ENCODE measurements at places on chromosomes 11 and 22.

DNA sequence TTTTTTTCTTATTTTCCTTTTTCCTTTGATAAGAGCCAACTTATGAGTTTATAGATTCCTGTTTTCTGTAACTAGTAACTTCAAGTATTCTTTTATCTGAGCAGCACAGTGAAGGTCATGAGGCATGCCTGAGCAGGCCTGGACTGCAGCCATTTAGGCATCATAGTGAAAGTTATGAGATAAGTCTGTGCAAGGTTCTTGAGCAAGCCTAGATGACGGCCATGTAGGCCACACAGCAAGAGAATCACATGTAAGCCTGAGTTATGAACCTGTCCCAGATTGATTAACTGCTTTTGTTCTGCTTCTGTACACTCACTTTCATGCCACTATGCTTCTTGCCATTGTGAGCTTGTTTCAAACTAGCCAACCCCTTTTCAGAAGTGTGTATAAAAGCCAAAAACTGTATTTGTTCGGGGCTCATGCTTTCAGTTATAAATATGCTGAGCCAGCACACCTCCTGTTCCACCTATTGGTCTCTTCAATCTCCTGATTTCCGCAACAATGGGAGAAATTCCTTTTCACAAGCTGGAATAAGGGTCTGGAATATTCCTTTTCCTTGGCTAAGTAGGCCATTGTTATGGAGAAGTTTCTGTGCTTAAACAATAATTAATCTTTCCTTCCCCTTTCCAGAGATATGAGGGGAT, 745.7 kb downstream of the FAM181B start:
- no peak for DNase-seq

DNA sequence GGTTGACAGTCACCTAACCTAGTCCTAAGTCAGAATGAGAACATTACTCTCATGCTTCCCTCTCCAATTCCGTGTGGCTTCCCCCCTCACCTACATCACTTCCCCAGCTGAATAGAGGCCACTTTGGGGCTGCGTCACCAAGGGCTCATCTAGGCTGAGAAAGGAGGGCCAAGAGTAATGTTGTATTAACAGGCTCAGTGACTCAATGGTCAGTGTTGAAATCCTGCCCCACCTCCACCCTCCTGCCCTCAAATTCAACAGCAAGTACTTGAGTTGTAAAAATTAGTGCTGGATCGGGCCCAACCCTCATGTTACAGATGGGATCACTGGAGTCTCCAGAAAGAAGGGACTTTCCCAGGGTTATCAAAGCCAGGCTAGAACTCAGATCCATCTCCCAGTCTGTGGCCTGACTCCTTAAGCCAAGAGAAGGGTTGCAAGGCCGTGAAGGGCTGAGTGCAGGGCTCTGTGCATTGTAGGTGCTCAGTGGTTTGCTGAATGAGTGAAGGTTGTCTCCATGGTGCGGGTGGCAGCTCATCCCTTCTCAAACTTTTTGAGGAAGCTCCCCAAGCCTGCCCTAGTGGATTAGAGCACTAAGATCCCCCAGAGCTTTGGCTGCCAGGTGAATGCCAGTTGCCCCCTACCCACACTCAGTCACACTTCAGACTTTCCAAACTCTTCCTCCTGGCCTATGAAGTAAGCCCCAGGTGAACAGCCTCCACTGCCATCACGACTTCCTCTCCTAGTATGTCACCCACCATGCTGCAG, 3.2 kb downstream of the DGAT2 start:
- no peak for DNase-seq

- DNase-seq = no peak
Observed at GRCh38 chr11:11697796-11698195, 76.0 kb upstream of the GALNT18 start.

DNA sequence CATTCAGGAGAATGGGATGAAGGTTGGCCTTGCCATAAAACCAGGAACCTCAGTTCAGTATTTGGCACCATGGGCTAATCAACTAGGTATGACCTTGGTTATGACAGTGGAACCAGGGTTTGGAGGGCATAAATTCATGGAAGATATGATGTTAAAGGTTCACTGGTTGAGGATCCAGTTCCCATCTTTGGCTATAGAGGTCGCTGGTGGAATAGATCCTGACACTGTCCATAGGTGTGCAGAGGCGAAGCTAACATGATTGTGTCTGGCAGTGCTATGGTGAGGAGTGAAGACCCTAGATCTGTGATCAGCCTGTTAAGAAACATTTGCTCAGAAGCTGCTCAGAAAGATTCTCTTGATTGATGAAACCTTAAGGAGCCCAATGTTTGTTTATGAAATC, 5.7 kb downstream of the NF2 start:
- no peak for DNase-seq

GRCh38 chr11:34519595-34520235, 6.1 kb upstream of the ELF5 start:
- DNase-seq = no peak

DNA sequence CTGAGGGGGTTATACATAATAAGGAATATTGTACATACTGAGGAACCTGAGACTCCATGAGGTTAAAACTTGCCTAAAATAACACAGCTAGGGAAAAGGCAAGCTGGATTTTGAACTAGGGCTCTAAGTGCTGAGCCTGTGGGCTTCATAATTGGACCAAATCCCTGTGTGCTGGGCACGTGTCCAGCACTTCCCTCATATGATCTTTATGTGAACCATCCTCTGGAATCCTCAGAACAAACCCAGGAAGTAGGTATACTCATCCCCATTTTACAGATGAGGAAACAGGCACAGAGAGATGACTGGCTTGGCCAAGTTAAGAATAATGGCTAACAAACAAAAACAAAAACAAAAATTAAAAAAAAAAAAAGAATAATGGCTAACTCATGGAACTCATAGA, 14.9 kb downstream of the RTN4RL2 start:
- DNase-seq = no peak

GRCh38 chr22:44309647-44310046, 3.1 kb downstream of the SHISAL1 start:
- DNase-seq = no peak

DNA sequence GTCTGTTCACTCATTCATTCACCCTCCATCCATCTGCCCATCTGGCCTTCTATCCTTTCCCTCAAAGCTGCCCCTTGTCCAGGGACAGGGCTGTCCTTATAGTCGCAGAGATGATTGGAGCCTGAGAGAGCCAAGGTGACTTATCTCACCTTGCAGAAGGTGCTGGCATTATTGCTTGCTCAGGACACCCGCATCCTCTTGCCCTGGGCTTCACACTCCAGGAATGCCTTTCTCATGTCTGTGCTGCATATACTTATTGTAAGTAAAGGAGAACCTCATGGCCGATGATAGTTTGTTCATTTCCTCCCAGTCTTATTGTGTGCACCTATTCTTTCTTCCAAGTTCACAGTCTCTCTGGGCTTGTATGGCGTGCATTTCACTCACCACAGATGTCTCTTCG, 49.1 kb upstream of the CCDC188 start:
- DNase-seq = no peak

DNA sequence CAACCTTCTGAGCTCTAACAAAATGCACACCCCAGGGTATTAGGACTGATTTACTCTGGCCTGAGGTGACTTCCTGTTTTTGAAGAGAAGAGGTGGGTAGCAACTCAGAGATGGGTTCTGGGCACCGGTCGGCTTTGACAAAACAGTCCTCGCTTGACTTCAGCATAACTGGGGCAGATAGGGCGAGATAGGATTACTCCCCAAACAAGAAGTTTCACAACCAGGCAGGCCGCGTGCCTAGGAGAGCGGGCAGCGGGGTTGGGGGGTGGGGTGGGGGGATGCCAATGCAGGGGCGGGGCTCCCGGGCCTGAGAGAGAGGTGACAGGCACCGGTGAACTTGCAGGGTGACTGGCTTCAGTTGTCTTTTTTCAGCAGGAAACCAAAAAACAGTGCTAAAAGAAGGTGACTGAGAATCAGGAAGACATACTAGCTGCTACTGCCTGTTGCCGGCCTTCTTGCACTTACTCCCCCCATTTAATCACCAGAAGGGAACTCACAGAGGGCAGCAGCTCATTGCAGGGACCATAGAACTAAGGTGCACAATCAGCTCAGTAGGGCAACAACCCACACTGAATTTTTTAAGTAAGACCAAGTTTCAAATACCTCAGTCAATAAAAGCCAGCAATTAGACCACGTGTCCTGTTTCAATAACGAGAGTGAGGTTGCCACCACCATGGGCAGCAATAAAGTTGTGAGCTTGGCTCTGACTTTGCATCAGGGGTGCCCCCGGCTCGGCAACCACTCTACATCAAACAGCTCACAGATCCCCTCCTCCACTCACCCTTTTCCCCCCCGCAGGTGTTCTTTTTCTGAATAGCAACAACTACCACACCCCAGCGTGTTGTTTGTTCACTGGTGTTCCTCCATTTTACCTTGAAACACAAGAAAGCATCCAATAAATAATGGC, 37.2 kb upstream of the ETS1 start:
- DNase-seq = peak; percentile 52

- DNase-seq = no peak
Observed at GRCh38 chr11:126426820-126427749, 71.6 kb downstream of the ST3GAL4 start.

- no peak for DNase-seq
Observed at GRCh38 chr11:35038211-35038928, 100.6 kb upstream of the CD44 start.

- DNase-seq = no peak
Observed at GRCh38 chr11:134643115-134644012, 231.3 kb upstream of the B3GAT1 start.

DNA sequence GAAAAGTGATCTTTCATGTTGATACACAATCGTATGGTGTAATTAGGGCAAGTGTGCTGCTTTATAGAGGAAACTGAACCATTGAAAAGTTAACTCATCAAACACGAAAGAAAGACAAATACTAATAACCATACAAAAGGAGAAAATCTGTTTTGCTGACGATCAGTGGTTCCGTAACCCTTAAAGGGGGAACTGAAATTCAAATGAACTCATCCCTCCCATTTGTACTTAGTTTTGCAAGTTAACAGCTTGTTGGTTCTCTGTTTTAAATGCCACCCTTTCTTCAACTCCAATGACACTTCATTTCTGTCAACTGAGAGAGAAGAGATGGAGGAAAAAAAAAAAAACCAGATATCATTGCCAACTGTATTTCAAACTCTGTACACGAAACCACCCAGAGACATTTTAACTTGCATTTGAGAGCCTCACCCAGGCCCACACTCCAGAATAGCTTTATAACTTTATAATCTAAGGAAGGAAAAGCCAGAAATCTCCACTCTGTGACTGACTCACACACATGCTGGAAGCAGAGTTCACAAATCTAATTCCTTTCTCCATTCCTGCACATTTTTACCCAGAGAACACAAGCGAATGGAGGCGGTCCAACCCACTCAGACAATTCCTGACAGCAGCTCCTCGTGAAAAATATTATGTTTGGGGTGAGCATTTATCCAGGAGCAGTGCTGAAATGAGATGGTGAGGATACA, 17.4 kb upstream of the CSNK2A3 start:
- DNase-seq = no peak

Data from GM12892 (cell line).